ENCODE measurements at places on chromosomes 5 and 9.

GRCh38 chr5:115069087-115069968 lies 100.4 kb downstream of the TRIM36 start:
- peak; percentile 73 for DNase-seq

DNA sequence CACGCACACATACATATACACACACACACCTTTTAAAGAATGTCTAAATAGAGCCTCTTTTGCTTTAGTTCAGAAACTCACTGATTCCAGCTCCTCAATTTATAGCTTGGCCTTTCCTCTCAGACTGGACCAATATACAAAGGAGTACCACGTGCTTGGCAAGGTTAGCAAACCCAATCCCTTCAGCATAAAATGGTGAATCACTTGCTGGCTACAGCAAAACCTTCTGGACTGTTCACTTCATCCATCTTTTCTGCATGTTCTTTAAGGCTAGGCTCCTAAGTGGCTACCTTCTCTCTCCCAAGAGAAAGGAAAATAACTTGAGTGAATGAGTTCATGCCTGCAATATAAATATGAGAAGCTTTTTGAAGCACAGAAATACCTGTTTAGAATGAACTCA lies 109.7 kb downstream of the LPAR1 start:
- no peak for DNase-seq

- DNase-seq, result peak; percentile 20
These were observed 23.9 kb downstream of the LARP1 start for GRCh38 chr5:154779105-154779504.

DNA sequence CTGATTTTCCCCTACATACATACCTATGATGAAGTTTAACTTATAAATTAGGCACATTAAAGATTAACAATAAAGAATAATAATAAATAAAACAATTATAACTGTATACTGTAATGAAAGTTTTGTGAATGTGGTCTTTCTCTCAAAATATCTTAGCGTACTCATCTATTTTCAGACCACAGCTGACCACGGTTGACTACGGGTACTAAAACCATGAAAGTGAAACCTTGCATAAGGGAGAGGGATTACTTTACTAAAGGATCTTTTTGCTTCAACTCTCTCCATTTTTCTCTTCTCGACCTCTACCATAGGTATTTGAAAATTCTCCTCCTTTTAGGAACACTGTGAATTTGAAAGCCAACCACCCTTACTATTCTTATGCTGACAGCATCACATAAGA lies 475.5 kb downstream of the CETN3 start:
- DNase-seq, result no peak

DNA sequence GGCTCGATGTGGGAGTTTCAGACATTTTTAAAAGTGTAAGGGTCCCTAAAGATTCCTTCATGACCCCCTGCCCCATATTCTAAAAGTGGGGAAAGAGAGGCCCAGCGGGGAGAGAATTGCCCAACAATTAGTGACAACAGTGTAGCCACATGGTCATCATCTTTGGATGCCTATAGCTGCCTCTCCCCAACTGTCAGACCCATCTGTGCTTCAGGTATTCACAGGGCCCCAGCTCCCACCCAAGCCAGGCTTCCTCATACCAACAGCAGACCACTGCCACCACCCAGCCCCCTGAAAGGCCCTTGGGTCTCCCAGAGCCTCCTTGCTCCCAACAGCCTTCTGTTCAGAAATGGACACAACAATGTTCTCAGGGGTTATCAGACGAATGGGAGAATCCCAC lies 4.1 kb downstream of the BICD2 start:
- DNase-seq, result no peak

GRCh38 chr5:73445665-73446630 lies 2.6 kb downstream of the FOXD1 start:
- DNase-seq, result no peak

DNA sequence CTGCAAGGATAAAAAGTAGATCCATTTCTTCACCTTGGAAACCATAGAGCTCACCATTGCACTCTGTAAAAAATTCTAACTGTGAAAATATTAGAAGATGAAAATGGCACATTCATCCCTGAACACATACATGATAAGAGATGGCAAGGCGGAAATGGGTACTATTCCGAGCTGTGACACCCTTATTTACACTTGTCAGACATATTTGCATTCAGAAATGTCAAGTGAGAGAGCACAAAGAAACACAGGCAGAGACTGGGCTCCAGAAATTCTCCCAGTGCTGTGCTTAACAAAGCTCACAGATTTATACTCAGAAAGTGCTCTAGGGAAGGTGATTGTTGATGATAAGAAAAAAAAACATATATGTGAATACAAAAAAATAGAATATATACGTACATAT lies 170.3 kb upstream of the PUM3 start:
- no peak for DNase-seq
